ENCODE measurements at places on chromosomes 11 and 22.

GRCh38 chr11:100467821-100468508, 219.1 kb upstream of the ARHGAP42 start:
- no peak for DNase-seq

DNA sequence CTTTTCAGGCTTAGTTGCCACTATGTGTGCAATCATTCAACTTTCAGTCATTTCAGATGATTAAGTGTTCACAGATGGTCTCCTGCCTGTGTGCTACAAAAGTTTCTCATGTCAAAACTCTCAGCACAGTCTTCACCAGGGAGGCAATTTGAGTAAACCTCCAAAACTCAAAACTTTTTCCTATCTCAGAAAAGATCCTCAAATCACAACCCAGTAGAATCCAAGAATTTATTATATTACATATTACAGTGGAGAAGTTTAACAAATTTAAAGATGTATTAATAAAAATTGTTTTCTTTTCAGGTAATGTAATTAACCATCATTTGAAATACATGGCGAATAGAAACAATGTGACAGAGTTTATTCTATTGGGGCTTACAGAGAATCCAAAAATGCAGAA, at the start of gene OR4C13:
OR4C13 (plus strand) TSS at position 301 of the 400 bp plus-strand sequence; CDS start at position 333, 32 bp downstream.
- DNase-seq: no peak

DNA sequence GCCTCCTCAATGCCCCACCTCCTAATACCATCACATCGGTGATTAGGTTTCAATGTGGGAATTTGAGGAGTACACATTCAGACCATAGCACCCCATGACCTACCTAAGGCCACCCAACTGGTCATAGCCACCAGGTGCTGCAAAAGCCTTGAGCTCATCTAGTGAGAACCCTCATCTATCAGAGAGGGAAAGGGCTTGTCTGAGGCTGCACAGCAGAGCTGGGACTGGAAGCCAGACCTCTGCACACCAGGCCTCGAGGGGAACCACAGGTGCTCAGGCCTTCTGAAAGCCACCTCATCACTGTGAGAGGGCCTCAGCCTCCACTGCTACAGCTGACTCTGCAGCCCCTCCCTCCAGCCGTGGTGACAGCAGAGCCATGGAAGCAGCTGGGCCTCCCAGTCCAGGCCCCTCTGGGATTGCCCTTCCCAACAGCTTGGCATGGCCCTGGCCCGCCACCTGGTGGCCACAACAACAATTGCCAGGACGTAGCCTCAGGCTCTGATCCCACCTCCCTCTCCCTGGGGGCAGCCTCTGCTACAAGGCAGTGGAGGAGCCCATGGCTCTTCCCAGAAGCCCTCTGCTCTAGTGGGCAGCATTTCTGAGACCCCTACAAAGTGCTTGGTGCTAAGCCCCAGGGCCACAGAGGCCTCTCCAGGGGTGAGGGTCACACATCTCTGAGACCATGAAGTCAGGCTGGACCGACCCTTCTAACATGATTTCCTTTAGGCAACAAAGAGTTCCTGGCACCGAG, 41.0 kb upstream of the PRDM11 start:
- peak; percentile 92 for DNase-seq

GRCh38 chr11:84103096-84103495, 816.9 kb upstream of the CCDC90B start:
- DNase-seq: peak; percentile 68

GRCh38 chr11:11279956-11280689, 72.9 kb downstream of the CSNK2A3 start:
- DNase-seq: peak; percentile 56

DNA sequence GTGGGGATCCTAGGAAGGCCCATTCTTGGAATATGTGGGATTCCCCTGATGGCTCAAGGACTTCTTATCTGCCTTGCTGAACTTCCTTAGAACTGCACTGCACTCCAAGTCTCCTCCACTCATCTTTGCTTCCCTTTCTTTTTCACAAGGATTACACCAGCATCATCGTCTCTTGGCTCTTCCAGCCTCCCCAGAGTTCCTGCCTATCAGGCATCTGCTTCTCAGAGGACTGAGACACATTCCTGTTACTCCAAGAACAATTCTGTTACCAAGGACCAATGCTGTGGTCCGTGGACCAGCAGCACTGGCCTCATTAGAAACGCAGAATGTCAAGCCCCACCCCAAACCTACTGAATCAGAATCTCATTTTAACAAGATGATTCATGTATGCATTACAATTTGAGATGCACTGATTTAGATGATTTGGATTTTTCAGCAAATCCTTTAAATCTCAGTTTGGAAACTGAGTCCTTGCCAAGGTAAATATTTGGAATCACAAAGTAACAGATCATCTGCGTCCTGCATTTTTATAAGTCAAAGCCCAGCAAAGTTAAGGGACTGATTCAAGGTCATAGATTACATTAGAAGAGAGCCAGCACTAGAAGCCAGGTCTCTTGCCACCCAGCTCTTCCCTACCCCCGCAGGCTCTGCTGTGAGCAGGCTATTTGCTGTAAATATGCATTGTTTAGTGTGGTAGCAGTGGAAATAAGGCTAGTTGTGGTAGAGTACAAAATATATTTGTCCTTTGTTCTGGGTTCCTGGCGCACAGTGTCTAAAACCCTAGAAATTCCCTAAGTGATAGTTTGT, 110.9 kb downstream of the SWAP70 start:
- no peak for DNase-seq

GRCh38 chr11:64181506-64182411, 4.2 kb upstream of the STIP1 start:
- DNase-seq: peak; percentile 66

Data from NCI-H1436 (cell line).